ENCODE measurements at places on chromosomes 6 and 20. TPM values are rescaled to one million over a fixed set of nuclear protein-coding genes. Genes with fewer than 3 reads are reported as not detected.

DNA sequence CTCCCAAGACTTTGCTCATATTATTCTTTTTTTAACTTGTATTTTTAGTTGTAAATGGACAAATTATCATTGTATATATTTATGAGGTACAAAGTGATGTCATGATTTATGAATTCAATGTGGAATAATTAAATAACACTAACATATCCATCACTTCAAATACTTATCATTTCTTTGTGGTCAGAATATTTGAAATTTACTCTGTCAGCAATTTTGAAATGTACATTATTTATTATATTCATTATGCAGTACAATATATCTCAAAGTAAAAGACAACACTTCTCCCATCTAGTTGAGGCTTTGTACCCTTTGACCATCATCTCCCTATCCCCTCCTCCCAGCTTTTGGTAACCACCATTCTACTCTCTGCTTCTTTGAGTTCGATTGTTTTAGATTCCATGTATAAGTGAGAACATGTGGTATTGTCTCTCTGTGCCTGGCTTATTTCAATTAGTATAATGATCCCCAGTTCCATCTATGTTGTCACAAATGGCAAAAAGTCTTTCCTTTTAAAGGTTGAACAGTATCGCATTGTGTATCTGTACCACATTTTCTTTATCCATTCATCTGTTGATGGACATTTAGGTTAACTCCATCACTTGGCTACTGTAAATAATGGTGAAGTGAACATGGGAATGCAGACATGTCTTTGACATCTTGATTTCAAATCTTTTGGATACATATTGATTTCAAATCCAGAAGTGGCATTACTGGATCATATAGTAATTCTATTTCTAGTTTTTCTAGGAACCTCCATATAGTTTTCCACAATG is 197.2 kb downstream of the KIF6 start:
- DNase-seq = no peak

DNA sequence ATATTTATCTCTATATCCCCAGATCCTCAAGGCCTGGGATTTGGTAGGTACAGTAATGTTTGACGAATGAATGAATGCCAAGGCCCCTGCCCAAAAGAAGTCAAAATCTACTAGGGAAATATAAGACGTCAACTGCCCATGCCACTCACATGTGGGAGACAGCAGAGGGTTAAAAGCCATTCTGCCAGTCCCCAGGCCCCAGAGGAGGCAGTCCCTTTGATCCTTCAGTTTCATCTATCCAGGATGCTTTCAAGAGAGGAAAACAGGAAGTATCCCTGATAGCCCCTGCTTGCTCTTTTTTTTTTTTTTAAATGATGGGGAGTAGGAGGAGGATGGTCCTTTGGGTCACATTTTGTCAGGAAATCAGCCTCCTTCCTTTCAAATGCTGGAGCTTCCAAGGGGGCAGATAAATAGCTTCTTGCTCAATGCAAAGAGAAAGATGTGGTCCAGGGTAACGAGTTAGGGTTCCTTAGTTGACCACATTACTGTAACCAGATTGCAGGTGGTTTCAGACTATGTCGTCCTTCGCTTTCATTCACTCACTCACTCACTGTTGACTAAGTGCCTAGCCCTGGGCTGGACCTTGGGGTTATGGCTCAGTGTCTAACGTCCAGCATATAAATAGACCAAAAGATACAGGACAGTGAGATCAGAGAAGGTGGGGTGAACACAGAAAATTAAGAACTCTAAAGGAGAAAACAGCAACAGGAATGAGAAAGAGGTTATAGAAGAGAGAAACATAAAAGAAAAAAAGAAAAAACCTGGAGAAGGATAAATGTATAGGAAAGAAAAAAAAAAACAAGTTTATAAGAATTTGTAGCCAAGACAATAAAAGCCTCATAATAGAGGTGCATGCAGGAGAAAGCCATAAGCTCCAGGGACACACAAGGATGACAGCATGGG is 64.6 kb upstream of the PIM1 start:
- no peak for DNase-seq

The TFAP2D gene
- not detected for total RNA-seq

- no peak for DNase-seq
Measured at GRCh38 chr6:9620687-9621086, 794.2 kb downstream of the TFAP2A start.

The DNAH8 gene
- not detected for total RNA-seq

The ZNF337 gene
- total RNA-seq = 8.3 TPM

The MEP1A gene
- not detected for total RNA-seq

The PDE7B gene
- total RNA-seq = 1.3 TPM

GRCh38 chr6:22367346-22367745 is 70.5 kb upstream of the PRL start:
- DNase-seq = no peak

The MLIP gene
- total RNA-seq = not detected

The ZNF311 gene
- 0.40 TPM for total RNA-seq

- no peak for DNase-seq
Measured at GRCh38 chr20:53284256-53284655, 309.4 kb downstream of the ZNF217 start.

- no peak for DNase-seq
Measured at GRCh38 chr6:4682431-4683097, 93.6 kb upstream of the CDYL start.

The MCCD1 gene
- total RNA-seq = not detected

DNA sequence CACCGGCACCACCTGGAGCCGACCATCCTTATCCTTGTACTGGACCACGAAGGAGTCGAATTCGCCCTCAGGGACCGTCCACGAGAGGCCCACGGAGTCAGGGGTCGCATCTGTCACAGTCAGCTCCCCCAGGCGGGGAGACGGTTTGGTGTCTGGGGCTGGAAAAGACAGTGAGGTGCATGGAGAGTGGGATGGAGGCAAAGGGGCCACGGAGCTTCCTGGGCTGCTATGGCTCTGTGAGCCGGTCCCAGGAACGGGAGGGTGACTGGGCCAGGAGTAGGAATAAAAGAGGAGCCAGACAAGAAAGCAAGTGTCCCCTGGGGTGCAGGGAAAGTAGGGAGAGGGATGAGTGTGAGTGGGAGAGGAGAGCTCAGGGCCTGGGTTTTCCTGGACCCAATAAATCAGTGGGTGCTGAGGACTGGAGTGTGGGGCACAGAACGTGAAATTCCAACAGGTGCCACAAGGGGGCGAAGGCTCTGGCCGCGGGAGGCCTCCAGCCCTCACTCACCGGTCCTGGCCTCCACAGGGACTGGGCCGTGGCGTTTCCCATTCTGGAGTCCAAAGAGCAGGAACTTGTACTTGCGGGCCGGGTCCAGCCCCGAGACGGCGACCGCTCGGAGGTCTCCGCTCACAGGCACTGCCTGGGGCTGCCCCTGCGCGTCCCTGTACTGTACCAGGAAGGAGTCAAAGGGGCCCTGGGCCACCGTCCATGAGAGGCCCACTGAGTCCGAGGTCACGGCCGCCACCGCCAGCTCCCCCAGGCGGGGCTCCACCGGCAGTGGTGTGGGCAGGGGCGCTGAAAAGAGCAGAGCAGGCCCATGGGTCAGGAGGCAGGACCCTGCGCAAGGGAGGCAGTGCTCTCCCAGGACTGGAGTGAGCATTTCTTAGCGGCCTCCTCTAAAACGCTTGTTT is 9.9 kb downstream of the CYP21A2 start:
- DNase-seq = peak; percentile 57

DNA sequence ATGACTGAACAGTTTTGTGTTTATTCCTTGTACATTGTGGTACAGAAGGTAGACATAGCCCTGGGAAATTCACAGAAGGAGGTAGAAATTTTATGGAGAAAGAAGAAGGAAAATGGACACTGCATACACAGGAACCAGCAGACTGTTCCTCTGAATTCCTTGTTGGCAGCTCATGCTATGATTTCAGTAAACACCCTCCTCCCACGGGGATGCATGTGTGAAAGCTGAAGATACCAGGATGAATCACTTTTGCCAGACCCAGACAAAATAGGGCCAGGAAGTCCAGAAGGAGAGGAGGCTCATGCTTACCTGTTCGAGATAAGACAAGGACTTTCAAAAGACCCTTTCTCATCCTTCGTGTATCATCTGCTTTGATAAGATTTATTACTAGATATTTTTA is 110.3 kb upstream of the GGTLC1 start:
- DNase-seq = no peak

- no peak for DNase-seq
Measured at GRCh38 chr6:168201383-168201782, 118.2 kb downstream of the DACT2 start.

The MLN gene
- not detected for total RNA-seq

GRCh38 chr20:18001131-18001921 is 32.5 kb downstream of the MGME1 start:
- peak; percentile 70 for DNase-seq

The LAMA2 gene
- 0.20 TPM for total RNA-seq

The PAK1IP1 gene
- total RNA-seq = 57.9 TPM

- DNase-seq = no peak
Measured at GRCh38 chr6:147279427-147279826, 75.2 kb downstream of the STXBP5 start.

The ZNF391 gene
- 0.13 TPM for total RNA-seq

GRCh38 chr6:128204616-128205015 is 303.8 kb upstream of the THEMIS start:
- DNase-seq = no peak

The RBPJL gene
- total RNA-seq = not detected

- no peak for DNase-seq
Measured at GRCh38 chr20:23019403-23019802, 15.7 kb upstream of the SSTR4 start.

The GRM4 gene
- total RNA-seq = not detected

- no peak for DNase-seq
Measured at GRCh38 chr6:152416652-152417051, 220.5 kb downstream of the SYNE1 start.

- DNase-seq = no peak
Measured at GRCh38 chr20:57025666-57026224, 240.7 kb downstream of the BMP7 start.

DNA sequence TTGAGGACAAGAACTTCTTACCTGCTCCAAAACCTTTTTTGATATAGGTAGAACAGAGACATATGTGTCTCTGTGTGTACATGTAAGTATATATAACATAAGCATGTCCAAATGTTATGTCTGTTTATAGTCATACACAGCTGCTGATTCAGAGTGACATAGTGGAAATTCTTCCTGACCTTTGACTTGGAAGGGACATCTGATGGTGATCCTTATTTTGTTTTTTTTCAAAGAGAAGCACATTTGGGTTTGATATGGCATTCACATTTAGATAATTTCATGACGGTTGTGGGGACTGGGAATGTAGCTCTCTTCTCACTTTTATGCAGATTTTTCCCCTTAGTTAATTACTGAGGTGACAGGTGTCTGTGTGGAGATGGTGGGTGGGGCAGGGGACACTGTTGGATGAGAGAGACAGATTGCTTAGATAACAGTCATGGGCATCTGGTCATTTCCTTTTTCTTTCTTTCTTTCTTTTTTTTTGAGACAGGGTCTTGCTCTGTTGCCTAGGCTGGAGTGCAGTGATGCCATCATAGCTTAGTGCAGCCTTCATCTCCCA is 39.0 kb downstream of the FARS2 start:
- DNase-seq = no peak

The CTAGE9 gene
- total RNA-seq = not detected

The BTNL2 gene
- not detected for total RNA-seq

The SPINT3 gene
- not detected for total RNA-seq

The PRRC2A gene
- 115 TPM for total RNA-seq

The BNIP5 gene
- not detected for total RNA-seq

The RIPOR3 gene
- not detected for total RNA-seq

The LZTS3 gene
- 4.5 TPM for total RNA-seq

- no peak for DNase-seq
Measured at GRCh38 chr6:14149053-14149738, 31.6 kb downstream of the CD83 start.

GRCh38 chr6:34151321-34152041 is 5.6 kb upstream of the GRM4 start:
- no peak for DNase-seq

All from HT1080 (cell line).